Thyroid gland (tissue), 4 donors: ENCODE measurements at places on chromosomes 3 and 15.

DNA sequence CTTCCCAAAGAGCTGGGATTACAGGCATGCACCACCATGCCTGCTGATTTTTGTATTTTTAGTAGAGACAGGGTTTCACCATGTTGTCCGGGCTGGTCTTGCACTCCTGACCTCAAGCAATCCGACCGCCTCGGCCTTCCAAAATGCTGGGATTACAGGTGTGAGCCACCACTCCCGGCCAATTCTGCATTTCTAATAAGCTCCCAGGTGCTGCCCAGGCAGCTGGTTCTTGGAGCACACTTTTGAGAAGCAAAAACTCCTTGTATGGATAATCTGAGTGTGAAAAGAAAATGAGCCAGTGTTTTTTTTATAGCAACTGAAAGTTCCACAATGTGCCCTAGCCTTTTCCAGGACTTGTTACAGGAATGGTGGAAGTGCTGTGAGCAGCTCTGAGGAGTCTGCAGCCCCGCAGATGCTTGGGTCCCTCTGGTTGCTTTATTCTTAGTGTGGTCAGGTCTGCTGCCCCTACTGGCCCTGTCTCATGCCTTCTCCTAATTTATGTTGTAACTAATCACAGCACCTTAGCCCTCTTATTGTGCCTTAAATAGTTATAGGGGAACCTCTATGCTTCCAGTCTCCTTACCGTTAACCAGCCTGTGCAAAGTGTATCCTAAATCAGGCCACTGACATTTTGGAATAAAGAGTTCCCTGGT is 13.5 kb upstream of the KCNAB1 start:
- DNase-seq, result no peak

- DNase-seq, result no peak
Measured at GRCh38 chr15:38247336-38247735, 5.3 kb upstream of the SPRED1 start.

GRCh38 chr3:72538070-72538745 is 310.0 kb downstream of the SHQ1 start:
- no peak for DNase-seq

DNA sequence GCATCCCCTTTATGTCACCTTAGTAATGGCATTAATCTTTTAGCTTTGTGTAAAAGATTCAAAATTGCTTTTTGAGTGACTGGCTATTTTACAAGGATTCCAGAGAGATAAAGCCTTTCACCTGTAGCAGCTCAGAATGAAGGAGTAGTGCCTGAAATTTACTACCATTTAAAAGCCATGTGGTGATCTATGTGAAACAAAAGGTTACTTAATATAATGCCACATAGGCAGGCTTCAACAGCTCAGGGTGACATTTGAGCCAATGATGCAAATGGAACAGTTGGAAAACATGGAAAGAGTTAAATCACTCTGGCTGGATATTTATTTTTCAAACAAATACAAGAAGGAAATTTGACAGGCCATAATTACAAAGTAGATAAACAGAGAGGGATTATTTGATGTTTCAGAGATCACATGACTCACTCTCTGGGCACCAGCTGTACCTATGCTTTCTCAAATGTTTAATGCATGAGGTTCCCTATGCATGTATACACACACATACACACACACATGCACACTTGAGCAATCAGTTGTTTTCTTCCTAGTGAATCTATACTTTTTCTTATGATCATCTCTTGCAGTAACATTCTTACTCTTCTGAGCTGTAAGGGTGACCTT is 171.5 kb downstream of the ZMAT3 start:
- no peak for DNase-seq

- no peak for DNase-seq
Measured at GRCh38 chr15:101143321-101143720, 108.5 kb downstream of the CHSY1 start.

- DNase-seq, result no peak
Measured at GRCh38 chr15:71451130-71451529, 335.9 kb downstream of the THSD4 start.

DNA sequence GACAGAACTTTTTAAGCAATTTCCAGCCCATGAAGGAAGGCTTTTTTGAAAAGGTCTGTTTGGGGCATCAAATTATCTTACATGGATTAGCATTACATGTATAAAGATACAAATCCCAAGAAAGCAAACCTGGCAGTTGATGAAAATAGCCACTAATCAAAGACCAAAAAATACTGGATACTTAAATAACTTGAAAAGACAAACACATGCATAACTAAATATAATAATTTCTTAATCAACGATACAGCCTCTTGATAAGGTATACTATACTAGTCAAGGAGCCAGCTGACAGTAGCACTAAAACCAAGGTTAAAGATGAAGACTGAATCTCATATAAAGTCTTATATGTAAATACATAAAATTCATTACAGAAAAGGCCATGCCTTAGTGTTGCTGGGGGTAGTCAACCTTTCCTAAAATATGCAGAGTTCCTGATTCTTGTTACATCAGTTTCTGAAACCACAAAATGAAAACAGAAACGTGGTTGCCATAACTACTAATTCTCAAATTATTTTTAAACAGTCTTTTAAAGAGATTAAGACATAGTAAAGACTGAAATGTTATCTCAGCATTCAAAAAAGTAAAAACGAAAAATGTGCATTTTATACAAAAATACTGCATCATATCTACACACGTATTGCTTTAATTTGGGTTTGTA is 2.0 kb downstream of the ANKRD28 start:
- no peak for DNase-seq

GRCh38 chr3:2579206-2579605 is 480.5 kb downstream of the CNTN4 start:
- no peak for DNase-seq

GRCh38 chr3:149971403-149972075 is 844 bp upstream of the PFN2 start:
- DNase-seq, result peak; percentile 62

GRCh38 chr15:35648941-35649340 is 103.0 kb upstream of the DPH6 start:
- no peak for DNase-seq

DNA sequence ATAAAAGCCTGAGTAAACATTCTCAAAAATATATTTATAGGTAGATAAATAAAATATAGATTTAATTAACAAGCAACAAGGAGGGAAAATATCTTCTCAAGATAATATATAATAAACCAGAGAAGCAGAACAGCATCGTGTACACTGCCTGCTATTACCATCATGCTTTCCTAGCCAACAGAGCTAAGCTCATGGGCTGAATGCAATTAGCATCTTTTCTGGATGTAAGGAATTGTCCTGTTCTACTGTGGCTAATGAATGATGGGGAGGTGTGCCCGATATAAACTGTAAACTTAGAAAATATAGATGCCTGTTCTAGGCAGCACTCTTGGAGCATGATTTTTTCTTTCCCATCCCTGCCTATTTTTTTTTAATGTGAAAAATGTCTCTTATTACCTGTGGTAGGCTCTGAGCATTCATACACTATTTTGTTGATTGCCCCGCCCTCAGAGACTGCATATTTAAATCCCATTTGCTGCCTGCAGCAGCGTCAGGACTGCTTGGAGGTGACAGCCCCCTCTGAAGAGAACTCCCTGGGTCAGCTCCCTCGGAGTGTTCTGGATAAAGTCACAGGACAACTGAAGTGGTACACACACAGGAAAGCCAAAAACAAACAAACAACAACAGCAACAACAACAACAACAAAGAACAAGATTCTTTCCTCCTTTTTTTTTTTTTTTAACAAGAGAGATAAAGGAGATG is 312.3 kb downstream of the SATB1 start:
- no peak for DNase-seq

DNA sequence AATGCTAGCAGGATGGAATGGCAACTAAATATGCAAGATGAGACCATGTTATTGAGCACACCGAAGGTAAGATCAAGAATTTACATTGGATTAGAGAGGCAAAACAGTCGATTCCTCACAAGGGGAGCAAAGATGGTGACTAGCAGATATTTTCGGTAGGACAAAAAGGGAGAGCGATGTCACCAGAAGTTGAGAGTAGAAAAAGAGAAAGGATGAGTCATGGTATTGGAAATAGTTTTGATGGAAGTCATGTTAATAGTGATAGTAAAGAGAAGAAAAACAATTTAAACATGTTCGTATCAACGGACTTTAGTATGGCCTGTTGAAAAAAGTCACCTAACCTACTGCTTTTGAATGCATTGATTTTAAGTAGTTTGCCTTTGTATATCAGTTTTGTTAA is 55.0 kb downstream of the UBE2E2 start:
- DNase-seq, result no peak

GRCh38 chr15:70443486-70444273 is 319.7 kb downstream of the UACA start:
- DNase-seq, result no peak

DNA sequence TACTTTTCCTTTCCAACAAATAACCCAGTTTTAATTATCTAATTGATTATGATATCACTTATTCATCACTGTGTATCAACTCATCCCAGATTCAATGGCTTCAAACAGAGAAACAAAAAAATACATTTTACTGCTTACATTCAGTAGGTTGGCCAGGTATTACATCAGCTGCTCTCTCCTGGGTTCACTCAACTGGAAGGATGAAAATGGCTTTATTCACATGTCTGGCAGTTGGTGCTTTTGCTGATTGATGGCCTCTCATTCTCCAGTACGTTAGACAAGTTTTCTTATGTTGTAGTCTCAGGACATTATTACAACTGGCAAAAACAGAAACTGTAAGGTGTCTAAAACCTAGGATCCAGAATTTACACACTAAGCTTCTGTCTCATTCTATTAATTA is 811.0 kb upstream of the ALCAM start:
- no peak for DNase-seq

GRCh38 chr3:153268564-153269279 is 106.7 kb downstream of the RAP2B start:
- DNase-seq, result no peak

- DNase-seq, result no peak
Measured at GRCh38 chr3:294096-294495, 97.5 kb downstream of the CHL1 start.

- peak; percentile 73 for DNase-seq
Measured at GRCh38 chr3:184154885-184155643, at the start of gene DVL3. TSS of gene DVL3 (plus strand) at chr3:184155377. CDS start at chr3:184155636, 259 bp downstream.
